NCI-H69 (cell line): ENCODE measurements at places on chromosomes 5 and 9.

- no peak for DNase-seq
Observed at GRCh38 chr9:20570756-20571155, 51.5 kb downstream of the MLLT3 start.

DNA sequence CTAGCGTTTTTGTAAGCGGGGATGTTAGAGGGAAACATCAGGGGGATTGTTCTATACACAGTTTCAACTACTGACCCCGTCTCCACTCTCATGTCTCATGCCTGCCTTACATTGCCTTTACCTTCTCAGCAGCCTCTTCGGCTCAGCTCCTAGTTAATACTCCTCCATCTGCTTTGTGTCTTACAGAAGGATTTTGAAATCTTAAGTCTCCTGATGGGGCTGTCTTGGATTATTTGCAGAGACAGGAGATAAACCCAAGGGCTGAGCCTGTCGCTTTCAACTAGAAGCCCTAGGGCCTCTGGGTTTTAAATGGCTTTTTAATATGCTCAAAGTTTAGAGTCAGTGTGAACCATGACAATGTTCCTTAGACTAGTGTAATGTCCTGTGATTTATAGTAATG is 161.5 kb downstream of the CARTPT start:
- DNase-seq: no peak

DNA sequence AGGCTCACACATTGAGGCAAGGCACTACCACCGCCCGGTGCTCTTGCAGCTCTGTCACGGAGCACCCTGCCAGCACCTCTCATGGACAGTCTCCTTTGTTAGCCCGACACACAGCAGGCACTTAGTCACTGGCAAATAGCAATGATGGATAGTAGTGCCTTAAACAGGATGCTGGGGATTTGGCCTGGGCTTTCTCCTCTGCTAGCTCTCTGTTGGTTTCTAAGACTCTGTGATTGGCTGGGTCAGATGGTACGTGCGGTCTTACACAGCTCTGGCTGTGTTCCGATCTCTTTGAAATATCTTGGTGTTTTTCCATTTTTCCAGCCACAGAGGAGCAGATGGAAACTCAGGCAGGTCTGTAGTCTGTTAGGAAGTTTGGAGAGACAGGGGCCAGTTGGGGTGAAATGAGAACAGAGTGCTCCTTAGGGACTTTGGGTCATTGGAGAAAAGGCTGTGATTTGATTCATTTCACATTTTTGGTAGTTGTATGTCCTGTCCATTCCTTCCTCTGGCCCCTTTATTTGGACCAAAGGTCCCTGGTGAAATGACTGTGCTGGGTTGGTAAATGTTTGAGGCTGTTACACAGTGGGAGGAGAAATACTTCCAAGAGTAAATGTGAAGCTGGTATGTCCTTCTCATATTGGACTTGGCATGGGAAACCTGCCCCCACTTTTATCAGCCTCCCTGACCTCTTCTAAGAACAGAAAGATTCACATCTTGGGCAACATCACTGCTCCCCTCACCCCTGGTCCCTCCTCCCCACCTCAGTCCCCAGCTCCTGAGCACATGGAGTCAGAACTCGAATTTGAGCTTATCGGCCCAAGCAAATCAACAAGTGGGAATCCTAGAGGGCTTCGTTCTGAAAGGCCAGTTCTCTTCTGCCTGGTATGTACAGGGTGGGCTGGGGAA is 3.4 kb downstream of the SMIM3 start:
- DNase-seq: peak; percentile 39

- no peak for DNase-seq
Observed at GRCh38 chr5:73363911-73364730, 84.5 kb downstream of the FOXD1 start.

- no peak for DNase-seq
Observed at GRCh38 chr5:55327281-55327680, 19.5 kb downstream of the MTREX start.
